Foreskin fibroblast (primary cell): ENCODE measurements at places on chromosomes 7 and 10.
A peak's percentile ranks its signal among the peaks of the same experiment; 100 is the strongest.

- DNase-seq, result peak; percentile 82
These were observed 771.4 kb downstream of the LRMDA start for GRCh38 chr10:76202777-76203176.

DNA sequence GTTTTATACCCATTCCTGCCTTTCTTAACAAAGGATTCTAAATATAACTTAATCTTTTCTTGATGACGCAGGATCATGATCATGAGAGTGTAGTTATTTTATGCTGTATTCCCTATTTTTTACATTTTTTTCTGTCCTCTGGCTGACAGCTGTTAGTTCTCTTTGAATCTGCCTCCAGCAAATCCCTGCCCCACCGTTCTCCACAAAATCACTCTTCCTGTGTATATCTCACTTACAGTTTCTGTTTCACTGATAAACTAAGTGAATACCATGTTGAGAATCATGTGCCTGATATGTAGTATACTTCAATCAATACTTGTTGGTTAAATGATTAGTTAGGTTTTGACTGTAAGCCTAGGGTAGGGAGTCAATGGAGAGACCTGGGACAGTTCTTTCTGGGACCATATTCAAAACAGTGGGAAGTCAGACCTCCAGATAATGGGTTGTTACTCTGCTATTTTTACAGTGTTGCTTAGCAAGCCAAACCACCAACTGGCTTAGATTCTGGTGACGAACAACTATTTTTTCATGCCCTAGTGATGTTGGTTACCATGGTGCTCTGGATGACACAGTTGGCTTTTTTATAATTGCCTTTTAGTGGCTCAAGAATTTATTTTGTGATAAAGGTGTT, 12.8 kb downstream of the CNNM1 start:
- peak; percentile 39 for DNase-seq

GRCh38 chr7:159095979-159096411, 48.7 kb downstream of the VIPR2 start:
- DNase-seq, result no peak

GRCh38 chr7:101960323-101960722, 142.9 kb downstream of the CUX1 start:
- no peak for DNase-seq

DNA sequence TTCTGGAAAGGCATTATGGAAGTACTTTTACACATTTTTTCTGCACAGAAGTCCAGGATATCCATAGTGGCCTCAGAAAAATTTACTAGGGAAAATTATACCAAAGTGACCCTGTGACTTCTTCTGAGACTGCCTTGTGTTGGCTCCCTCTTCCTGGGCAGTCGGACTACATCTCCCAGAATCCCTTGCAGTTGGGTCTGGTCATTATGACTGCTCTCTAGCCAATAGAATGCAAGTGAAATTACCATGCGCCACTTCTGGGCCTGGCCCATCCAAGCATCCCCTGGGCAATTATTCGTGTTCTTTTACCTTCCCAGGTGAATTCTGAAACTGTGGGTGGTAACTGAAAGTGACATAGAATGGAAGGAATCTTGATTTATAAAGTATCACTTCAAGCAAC, 430.9 kb downstream of the ACTR3B start:
- DNase-seq, result no peak

GRCh38 chr10:69787681-69788080, 14.0 kb upstream of the COL13A1 start:
- DNase-seq, result no peak

DNA sequence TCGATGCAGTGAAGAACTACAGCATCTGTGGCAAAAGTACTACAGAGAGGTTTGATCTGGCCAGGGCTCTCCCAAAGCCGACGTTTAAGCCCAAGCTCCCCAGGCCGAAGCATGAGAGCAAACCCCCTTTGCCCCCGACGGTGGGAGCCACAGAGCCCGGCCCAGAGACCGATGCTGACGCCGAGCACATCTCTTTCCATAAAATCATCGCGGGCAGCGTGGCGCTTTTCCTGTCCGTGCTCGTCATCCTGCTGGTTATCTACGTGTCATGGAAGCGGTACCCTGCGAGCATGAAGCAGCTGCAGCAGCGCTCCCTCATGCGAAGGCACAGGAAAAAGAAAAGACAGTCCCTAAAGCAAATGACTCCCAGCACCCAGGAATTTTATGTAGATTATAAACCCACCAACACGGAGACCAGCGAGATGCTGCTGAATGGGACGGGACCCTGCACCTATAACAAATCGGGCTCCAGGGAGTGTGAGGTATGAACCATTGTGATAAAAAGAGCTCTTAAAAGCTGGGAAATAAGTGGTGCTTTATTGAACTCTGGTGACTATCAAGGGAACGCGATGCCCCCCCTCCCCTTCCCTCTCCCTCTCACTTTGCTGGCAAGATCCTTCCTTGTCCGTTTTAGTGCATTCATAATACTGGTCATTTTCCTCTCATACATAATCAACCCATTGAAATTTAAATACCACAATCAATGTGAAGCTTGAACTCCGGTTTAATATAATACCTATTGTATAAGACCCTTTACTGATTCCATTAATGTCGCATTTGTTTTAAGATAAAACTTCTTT, 2.3 kb downstream of the LRRTM3 start:
- DNase-seq, result peak; percentile 56

GRCh38 chr7:28903730-28904577, 54.2 kb downstream of the TRIL start:
- DNase-seq, result no peak

GRCh38 chr7:64541438-64542359, 21.2 kb downstream of the ZNF680 start:
- DNase-seq, result peak; percentile 25

GRCh38 chr10:119772334-119772733, 46.5 kb downstream of the INPP5F start:
- no peak for DNase-seq

GRCh38 chr7:47483604-47484273, 98.2 kb downstream of the TNS3 start:
- no peak for DNase-seq

DNA sequence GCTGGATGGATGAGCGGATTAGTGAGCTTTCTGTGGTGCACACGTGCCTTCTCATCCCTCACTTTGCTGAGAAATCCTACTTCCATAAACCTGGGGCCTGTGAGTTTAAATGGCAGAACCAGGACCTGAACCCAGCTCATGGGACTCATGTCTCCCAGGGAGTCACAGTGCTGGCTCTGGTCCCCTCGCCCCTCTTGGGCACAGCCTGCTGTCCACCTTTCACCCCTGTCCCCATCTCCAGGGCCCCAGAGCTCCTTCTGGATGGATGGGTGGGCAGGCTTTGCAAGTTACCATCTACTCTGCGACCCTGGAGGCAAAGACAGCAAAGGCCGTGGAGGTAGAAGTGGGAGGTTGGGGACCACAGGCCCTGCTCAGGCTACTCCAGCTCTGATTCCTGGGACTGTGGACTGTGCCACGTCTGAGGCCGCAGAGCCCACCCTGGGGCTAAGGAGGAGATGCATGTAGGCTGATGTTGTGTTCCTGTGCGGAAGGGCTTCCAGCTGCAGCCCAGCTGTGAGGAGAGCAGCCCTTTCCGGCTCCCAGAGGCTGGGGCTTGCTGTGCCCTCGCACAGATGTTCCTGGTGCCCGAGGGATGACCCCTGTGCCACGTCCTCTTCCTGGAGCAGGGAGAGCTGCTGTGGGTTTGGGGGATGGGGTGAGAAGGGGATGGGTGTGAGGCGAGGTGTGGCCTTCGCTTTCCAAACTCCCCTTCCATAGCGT, 40.3 kb downstream of the PRF1 start:
- peak; percentile 69 for DNase-seq

DNA sequence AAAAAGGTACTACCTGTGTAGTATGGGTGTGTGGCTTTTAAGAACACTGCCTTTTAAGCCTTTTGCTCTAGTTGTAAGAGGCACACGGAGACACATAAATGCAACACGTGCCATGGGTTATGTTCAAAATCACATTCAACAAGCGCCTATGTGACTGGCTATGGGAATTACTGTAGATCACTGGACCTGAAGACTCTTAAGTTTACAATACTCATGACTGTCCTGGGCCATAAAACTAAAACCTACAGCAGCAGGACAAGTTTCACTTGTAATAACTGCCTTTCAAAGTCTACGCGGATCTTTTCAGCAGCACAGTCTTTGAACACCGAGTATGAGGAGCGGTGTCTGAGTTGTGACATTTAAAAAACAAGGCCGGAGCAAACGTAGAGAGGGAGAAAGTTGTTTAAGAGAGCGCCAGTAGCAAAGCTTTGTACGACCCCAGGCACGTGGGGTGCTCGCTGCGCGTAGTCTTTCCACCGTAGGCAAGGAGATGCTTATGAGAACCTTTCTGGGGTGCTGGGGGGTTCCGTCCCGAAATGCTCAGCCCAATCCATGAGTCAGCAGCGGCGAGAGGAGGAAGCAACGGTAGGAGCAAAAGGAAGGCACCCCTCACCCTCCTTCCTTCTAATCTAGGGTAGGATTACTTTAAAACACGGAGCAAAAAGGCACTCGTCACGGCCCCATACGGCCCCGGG, 662 bp downstream of the DNAJC2 start:
- DNase-seq, result peak; percentile 66

- DNase-seq, result no peak
These were observed 73.1 kb upstream of the PDE1C start for GRCh38 chr7:32143301-32143700.

DNA sequence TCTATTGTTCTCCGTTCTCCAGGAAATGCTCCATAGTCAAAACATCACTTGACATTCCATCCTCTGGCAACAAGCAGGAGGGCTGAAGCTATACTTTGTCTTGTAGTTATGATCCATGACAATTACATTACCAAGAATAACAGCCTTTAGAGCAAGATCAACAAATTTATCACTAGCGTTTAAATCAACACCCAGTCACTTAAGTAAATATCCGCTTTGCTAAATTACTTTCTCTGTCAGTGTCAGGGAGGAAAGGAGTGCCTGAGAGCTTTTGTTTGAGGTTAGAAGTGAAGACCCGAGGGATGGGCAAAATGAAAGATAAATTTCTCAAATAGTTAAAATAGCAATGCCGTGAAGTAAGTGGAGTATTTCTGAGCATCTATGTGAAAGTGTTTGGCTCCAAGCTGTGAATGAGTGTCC, 236.1 kb upstream of the BMPER start:
- no peak for DNase-seq

DNA sequence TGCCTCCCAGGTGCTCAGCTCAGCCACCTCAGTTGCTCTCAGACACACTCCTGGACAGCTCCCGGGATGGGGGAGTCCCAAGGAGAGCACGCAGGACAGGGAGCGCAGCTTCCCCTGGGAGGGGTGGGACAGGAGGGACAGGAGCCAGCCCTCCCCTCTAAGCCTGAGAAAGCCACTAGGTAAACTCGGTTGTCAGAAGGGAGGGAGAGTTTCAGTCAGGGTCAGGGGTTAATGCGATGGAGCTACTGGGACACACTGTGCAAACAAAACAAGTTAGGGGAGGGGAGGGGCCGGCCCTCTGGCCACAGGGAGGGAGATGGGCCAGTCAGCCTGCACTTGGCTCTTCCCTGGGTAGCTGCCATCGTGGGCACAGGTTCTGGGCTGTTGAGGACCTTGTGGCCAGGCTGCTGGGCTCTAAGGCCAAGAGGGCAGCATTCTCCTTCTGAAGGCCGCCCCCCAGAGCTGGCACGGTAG, 31.1 kb downstream of the KAZALD1 start:
- DNase-seq, result no peak

GRCh38 chr10:117936566-117936965, 110.2 kb downstream of the RAB11FIP2 start:
- peak; percentile 6 for DNase-seq

DNA sequence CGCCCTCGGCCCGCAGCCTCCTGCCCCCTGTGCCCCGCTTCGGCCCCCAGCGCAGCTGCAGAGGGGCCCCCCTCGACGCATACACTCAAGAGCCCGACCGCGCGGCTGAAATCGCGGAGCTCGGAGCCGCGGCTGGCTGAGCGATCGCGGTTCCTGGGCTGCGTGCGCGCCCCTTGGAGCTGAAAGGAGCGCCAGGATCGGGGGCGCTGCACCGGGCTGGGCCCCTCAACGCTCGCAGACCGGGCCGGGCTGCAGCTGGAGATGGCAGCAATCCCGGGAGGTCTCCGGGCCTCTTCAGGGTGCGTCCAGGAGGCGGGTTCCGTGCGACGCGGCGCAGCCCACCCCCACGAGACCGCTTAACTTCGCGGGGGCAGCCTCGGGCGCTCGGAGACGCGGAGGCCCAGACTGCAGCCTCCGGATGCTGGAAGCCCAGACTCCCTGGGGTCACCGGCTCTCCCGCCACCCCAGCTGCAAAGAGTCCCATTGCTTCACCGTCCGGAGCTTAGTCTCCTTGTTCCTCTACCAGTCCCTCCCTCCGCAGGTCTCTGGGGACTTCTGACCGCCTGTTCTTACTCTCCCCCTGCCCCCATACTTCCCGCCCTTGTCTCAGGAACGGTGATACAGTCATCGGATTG, 73.0 kb upstream of the LRRC4 start:
- DNase-seq, result no peak

GRCh38 chr10:5525561-5526341, 990 bp downstream of the CALML3 start:
- DNase-seq, result no peak

DNA sequence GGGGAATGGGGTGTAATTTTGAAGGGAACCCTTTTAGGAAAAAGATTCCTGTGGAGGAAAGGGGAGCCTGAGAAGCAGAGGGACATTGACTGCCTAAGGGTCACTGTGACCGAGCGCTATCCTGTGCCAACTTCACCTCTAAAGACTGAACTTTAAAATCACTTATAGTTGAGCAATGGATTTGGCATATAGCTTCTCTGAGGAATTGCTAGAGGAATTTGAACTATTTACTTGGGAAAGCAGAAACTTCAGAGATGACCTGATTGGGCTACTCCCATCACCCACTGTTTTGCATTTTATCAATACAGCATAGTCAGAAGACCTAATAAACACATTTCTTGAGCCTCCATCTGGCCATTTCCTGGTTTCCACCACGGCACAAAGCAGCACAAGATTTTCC, 23.7 kb upstream of the WNT16 start:
- DNase-seq, result no peak

GRCh38 chr7:70583965-70584883, 547.7 kb upstream of the GALNT17 start:
- DNase-seq, result no peak

DNA sequence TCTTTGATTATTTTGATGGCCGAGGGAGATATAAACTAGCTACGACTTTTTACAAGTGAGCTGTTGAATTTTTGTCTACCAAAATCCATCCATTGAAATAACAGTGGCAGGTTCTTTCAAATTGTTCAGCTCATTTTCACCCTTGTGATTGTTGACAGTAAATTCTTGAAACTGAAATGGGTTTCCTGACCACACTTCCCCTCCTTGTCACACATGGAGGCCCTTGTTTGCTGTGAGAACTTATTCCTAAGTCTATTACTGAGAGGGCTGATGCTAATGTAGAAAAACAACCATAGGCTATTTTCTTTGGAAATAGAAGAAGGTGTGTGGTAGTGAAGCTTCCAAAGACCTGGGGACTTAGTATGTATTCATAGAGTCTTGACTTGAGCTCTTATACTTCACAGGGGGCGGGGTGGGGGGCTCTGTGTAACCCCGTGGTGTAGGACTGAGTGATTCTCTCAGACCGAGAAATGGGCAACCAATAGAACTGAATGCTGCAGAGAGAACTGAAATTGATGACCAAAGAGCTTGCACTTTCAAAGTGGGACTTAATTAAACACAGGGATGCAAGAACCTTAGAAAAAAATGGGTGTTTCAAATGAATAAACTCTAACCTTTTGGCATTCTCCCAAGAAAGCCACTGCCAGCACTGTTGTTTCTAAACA, 718.9 kb downstream of the CCSER2 start:
- no peak for DNase-seq

GRCh38 chr10:87585565-87586514, 73.8 kb upstream of the PAPSS2 start:
- DNase-seq, result peak; percentile 41
